ENCODE measurements at places on chromosomes 12 and 14.

DNA sequence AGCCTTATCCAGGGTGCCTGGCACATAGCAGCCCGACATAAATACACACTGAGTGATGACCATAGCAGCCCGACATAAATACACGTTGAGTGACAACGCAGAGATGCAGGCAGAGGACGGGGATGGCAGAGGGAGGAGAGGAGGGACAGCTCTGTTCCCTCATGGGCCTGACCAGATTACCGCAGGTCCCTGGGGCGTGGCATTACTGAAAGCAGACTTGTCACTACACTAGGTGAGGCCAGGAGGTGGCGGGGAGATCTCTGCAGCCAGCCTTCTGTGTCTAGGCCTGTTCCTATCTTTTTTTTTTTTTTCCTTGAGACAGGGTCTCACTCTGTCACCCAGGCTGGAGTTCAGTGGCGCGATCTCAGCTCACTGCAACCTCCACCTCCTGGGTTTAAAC lies 69.0 kb downstream of the HRK start:
- no peak for DNase-seq

DNA sequence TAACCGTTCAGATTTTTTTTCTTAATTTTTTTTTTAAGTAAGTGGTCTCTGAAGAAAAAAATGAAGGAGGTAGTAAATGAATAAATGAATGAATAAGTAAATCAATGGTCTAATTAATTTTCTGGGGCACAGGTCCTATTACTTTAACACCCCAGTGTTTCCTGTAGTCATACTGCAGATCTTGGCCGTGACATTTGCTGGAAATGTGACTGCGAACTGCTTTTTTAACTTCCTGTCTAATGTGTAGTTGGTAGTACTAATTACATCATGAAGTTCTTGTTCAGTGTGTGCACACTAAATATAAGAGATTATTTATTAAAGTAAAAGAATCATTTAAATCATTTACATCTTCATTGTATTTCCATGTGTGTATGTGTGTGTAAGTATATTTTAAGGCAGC lies 45.4 kb downstream of the AEBP2 start:
- no peak for DNase-seq

DNA sequence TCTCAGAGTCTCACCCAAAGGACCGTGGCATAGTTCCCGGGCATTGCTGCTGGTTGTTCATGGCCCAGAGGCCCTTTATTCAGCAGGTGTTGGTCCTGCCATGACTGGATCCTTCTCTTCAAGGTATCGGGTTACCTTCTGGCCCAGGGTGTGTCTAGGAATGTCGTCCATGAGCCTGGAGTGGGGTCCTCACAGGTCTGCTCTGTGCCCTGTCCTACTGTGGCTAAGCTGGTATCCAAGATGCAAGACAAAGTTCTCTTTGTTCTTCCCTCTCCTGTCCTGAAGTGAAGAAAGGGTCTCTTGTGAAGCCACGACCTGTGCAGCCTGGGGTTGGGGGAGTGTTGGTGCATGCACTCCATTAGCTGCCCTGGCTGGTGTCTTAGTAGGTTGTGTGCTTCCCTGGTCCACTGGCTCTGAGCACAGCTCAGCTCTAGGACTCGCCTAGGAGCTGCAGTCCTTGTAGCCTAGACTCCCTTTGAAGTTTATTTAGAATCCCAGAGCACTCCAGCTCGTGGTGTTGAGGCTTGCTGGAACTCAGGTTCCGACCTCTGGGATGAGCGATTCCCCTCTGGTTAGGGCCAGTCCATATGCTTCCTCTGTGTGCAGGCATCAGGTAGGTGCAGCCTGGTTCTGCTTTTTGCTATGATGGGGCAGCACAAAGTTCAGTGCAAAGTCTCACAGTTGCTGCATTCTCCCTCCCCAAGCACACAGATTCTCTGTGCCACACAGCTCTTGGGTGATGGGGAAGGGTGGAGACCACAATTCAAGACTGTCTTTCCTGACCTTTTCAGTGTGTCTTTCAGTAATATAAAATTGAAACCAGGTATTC lies 117.4 kb downstream of the NUBPL start:
- DNase-seq, result no peak

- DNase-seq, result no peak
These were observed 11.4 kb downstream of the GNG2 start for GRCh38 chr14:51871846-51872245.

GRCh38 chr12:51898937-51899336 lies 8.4 kb upstream of the ACVRL1 start:
- DNase-seq, result peak; percentile 56

DNA sequence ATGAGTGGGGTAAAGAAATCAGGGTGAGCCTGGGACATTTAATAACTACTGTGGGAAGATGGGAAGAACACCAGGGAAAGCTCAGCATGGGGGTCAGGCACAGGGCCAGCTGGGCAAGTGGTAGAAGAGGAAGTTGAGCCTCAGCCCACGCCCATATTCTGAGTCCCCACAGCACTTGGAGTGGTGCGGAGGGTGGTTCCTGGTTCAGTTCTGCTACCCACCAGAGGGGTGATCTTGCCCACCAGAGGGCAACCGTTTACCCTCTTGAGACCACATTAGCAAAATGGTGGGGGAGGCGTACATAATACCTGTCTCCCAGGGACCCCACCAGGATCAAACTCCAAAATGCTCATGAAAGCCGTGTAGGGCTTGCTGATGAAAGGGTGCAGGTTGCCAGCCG lies 16.8 kb upstream of the ANKRD33 start:
- peak; percentile 76 for DNase-seq

- DNase-seq, result no peak
These were observed 66.7 kb downstream of the PTPN21 start for GRCh38 chr14:88488081-88488480.

- DNase-seq, result no peak
These were observed 94.6 kb upstream of the SCAF11 start for GRCh38 chr12:46084666-46085631.

GRCh38 chr12:5522432-5523335 lies 90.8 kb downstream of the NTF3 start:
- DNase-seq, result no peak

GRCh38 chr12:102423462-102423861 lies 56.9 kb downstream of the IGF1 start:
- DNase-seq, result no peak

DNA sequence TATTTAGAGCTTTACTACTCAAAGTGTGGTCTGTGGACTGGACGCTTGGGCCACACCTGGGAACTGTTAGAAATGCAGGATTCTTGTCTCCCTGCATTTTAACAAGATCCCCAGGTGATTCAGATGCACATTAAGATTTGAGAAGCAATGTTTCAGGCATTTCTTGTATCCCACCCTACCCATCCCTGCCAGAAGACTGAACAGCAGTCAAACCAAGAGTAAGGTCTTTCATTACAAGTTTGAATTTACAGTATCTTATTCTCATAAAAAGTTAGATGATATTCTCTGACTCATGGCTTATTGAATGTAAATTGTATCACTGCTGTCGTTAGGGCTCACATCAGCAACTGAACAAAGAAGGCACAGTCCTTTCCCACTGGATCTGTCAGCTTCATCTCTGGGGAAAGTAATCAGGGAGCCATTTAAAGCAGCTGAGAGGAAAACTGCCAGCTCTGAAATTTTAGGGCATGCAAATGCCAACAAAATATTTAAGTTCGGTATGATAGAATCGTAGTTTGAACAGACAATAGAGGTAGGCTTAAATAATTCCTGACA lies 141.1 kb downstream of the AKAP6 start:
- no peak for DNase-seq

DNA sequence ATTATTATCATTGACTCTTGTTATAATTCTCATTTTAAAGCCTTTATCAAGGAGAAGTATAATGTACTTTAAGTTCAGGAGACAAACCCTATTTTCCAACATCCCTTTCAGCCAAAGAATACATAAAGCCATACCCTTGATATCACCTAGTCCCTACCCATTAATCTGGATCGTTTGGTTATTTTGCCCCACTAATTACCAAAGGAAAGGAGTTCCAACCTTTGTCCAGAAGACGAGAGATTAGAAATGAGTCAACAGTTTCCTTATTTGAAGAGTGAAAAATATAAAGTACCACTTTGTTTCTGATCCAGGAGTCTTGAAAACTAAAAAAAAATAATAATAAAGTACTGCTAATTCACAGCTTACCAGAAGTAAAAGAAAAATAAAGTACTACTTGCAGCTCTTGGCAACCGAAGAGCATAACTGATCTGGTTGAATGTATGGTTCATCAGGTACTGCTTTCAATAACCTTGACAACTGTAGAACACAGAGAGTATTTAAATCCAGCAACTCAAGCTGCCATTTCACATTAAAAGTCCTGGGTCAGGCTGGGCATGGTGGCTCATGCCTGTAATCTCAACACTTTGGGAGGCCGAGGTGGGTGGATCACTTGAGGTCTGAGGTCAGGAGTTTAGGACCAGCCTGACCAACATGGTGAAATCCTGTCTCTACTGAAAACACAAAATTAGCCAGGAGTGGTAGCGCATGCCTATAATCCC lies 33.7 kb downstream of the LIMA1 start:
- no peak for DNase-seq

GRCh38 chr12:107251288-107251687 lies 157.9 kb upstream of the CRY1 start:
- no peak for DNase-seq

DNA sequence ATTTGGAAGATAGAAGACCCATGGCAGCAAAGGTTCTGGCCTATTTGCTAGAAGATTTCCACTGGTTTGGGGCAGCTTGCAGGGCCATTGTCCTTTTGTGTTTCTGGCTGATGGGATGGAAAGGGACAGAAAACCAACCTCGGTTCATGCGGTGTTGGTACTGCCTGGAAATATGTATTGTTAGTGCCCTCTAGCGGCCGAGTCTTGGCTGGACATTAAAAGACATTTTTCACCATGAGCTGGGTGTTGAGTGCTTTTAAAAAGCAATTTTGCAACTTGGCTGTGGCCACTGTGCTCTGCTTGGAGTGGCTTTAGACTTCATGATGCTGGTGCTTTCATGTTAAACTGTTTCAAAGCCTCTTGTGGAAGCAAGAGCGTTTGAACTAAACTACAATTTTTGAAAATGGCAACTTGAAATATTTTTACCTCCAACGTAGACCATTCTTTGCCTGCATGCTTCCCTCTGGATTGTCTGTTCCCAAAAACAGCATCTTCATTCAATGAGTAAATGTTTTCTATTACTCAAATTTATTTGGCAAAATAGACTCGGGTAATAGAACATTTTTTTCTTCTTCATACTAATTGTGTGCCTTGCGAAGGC lies 102.7 kb upstream of the TBX5 start:
- peak; percentile 51 for DNase-seq

DNA sequence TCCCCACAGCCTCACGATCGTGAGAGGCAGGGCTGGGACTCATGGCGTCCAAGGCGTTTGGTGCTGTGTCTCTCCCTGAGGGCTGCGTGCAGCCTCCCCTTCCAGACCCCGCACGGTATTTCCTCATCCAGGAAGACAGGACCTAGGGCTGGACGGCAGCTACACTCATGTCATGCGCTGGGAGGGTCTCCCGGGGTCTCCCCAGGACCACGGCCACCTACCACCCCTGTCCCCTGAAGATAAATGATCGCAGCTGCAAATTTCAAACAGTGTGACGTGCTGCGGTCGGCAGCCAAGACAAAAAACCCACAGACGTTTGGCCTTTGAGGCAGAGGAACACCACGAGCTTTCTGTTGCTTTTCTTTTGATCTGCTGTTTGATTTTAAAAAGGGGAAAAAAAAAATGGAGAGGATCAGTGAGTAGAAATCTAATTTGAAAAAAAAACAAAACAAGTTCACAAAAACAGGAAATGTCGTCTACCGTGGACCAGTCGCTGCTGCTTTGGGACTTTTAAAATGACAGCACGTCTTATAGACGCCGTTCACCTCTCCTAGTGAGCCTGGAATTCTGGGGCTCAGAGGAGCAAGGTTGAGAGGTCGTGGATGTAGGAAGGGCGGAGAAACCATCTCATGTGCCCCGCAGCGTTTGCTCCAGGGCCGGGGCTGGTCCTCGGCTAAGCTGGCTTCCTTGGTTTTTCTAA lies 237.6 kb downstream of the SLC41A2 start:
- peak; percentile 36 for DNase-seq

DNA sequence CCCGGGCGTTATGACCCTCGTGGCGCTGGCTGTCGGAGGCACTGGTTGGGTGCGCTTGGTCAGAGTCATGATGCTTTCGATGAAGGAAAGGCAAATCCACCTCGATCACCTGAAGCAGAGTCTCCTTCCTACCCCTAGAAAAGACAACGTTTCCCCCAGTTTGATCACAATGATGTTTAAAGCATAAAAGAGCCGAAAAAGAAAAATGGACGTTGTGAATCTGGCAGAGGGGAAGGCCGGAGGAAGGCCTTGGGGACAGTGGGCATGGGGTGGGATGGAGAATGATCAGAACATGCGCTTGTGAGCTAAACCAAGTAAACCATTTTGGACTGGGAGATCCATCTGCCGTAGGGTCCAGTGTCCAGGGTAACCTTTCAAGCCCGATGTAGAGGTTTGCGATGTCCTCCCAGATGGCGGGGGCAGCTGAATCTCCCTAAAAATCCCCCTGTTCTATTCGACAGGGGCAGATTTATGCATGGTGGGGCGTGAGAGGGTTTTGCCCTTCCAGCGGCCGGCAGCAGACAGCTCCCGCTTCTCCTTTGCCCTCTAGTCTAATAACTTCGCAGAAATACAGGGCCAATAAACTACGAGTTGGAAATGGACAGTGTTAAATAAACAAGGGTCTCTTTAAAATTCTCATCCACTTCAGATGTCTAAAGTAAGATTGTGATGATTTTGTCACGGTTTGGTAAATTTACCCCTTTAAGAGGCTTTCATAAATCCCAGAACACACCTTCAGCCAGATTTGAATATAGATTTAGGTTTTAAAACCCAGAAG lies 2.3 kb upstream of the OTX2 start:
- DNase-seq, result no peak

- peak; percentile 11 for DNase-seq
These were observed 1.1 kb upstream of the ACTR6 start for GRCh38 chr12:100199347-100200149.

GRCh38 chr14:100524933-100525243 lies 62.3 kb downstream of the BEGAIN start:
- peak; percentile 60 for DNase-seq

Measured in inflammatory macrophage treated with lipopolysaccharide for 4 hours (primary cell).